ENCODE measurements at places on chromosomes 12 and 14.

DNA sequence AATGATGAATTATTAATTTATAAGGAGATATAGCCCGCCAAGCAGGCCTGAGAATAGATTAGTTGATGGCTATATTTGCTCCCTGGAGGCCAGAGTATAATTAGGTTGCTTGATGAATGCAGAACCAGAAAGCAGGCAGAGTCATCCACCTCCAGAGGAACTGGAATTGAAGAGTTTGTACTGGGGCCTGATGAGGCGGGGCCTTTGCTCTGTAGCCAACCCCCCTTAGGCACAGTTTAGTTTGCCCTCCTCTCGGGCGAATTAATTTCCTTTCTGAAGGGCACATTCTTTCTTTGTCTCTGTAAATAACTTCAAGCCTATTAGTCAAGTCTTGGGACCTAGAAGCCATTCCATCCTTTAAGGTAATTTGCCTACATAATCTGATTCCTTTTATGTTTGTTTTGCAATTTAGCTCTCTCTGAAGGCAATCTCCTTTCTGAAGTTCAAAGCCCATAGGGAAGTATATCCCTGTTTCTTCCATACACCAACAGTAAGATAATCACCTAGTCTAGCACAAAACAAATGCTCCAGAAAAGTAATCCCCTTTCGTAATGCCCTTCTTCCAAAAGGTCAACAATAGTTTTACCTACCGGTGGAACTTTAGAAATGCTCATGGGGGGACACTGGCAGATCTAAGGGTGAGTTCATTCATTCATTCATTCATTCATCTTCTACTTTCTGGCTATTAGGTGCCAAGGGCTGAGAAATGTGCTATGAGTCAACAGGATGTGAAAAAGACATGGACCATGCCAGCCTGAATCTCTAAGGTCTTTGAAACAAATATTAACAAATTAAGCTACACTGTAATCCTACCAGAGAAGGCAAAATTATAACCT is 84.8 kb upstream of the NUDT4 start:
- no peak for DNase-seq

- no peak for DNase-seq
These were observed 73.1 kb downstream of the BCL11B start for GRCh38 chr14:99198746-99199502.

DNA sequence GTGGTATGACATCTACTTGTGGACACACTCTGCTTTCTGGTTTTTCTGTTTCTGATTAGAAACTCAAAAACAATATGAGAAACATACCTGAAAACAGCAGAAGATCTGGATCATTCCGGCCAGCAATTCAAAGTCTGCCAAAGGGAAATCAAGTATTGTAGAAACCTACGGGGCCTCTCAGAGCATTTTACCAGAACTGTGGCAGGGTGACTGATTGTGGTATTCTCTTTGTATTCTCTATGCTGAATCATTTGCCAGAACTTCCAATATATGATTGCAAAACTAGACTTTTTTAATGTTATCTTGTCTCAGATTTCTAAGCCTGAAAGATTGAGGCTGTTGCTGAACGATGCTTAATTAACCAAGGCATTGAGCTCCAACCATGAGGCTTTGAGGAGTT is 5.9 kb upstream of the GZMB start:
- DNase-seq = no peak

- no peak for DNase-seq
These were observed 10.9 kb downstream of the HRK start for GRCh38 chr12:116870306-116870705.

- no peak for DNase-seq
These were observed 291.5 kb downstream of the FUT8 start for GRCh38 chr14:65703996-65704395.

DNA sequence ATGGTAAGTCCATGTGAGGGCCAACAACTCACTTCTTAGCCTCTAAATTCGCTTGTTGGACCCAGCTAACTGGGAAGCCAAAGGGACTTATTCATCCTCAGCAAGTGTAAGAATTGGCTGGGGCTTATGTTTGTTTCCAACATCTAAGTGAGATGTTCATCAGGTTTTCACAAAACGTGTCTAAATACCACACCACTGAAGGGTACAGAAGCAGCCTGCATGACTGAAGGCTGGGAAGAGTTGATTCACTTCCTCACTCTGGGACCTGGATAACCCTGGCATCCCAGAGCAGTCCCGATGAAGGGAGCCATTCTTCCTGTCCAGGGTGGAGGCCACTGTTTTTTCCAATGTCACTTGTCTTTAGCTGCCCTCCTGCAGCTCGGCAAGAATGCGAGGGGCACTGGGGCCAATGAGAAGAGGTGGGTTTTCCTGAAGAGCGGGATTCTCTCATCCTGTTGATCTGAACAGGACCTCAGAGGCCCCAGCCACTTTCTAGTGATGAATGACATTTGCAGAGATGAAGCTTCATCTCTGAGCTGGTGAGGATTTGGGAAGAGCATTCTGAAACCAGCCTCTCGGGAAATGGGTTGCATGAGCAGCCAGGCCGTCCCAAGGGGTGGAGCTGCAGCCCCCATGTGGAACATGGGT is 12.2 kb upstream of the COL2A1 start:
- no peak for DNase-seq

DNA sequence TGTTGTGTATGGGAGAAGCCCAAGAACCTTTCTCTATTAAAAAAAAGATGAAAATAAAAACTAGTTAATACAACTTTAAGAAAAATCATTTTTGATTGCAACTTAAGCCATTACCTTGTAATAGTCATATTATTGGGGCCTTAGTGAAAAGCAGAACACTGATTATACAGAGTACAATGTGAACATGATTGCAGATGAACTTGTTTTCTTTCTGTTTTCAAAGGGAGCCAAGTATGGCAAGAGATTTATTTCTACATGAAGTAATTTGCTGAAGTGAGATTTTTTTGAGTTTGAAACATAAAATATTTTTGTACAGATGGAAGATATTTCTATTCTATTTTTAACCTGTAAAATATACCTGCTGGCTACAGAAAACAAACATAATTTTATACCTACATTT is 104.9 kb downstream of the GPR135 start:
- no peak for DNase-seq

- DNase-seq = no peak
These were observed 43.9 kb upstream of the MDM1 start for GRCh38 chr12:68375756-68376695.

GRCh38 chr12:33551006-33551405 is 111.4 kb upstream of the SYT10 start:
- DNase-seq = no peak
